ENCODE measurements at places on chromosomes 3 and 15.

DNA sequence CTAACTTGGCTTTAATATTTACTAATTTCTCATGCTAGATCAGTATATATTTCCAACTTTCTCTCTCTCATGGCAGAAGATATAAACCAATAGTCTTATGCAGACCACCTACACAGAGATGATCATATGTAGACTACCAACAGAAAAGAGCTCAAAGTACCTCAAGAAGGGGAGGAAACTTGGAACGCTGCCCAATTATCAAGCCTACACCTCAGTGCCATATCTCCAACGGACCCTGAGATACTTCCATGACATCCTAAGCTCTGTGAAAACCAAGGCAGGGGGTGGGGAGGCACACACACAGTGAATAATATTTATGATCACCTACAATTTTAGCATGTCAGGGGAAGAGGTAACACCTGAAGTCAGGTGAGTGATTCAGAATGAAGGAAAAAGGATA, 100.6 kb downstream of the STAG1 start:
- DNase-seq, result no peak

DNA sequence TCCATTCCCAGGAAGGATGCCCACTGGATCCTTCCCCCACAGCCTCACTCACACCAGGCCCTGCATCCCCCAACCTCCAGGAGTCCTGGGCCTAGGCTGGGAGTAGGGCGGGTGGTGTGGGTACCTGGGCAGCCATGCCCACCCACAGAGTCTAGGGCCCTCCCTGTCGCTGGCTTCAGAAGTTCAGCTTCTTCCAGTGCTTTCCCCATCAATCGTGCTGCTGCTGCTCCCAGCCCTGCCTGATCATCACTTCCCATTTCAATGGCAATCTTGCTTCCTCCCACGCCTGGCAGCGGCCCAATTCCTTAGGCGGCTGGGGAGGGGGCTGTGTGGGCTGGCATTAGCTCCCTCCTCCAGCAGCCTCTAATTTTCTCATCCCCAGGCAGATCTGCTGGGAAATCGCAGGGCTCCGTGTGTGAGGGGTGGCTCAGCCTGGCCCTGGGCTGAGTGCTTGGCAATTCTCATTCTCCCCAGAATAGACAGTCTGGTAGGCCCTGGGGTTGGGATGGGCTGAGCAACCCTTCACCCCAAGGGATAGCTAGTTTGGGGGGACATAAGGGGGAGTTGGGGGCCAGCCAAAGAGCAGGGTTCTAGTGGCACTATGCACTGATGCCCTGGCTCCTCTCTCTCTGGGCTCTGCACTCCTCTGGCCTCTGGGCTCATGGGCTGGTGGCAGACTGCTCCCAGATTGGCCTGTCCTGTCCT, 66.4 kb downstream of the SCN5A start:
- no peak for DNase-seq

GRCh38 chr3:50068134-50068533, 20.6 kb upstream of the RBM5 start:
- no peak for DNase-seq

DNA sequence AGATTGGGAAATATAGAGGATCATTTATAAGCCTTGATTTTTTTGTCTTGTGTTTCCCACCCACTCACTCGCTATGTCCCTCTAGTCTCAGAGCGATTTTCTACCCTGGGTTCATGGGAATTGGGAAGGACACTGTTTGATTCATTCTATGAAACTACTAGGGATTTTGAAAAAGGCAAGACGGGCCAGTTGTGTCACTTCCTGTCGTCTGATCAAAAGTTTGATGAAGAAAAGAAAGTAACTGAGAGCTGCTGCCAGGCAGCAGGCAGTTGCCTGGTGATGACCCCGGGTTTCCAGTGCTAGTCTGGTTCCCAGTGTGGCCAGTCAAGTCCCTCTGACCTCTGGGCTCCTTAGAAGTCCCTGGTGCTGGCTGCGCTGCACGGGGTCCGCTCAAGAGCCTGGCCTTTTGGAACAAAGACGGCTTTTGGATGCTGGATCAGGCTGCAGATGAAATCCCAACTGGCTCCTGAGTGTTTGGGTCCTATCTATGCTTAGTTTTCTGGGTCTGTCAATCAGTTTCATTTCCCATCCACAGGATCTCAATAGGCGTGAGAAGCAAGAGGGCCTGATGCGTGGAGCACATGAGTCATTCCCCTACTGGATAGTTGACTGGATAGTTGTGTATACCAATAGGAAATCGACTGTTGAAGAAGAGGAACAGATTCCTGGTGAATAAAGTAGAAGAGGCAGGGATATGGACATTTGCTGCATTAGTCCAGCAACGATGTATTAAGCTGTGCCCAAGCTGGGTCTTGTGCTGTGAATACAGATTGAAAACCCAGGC, 89.7 kb downstream of the EEFSEC start:
- no peak for DNase-seq

- DNase-seq, result no peak
These were observed 120.1 kb upstream of the NMNAT3 start for GRCh38 chr3:139797724-139798343.

- DNase-seq, result no peak
These were observed 802 bp upstream of the NECTIN3 start for GRCh38 chr3:111070772-111071256.

- no peak for DNase-seq
These were observed 7.6 kb downstream of the CMTM6 start for GRCh38 chr3:32495085-32495484.
